ENCODE measurements at places on chromosomes 5 and 9.

DNA sequence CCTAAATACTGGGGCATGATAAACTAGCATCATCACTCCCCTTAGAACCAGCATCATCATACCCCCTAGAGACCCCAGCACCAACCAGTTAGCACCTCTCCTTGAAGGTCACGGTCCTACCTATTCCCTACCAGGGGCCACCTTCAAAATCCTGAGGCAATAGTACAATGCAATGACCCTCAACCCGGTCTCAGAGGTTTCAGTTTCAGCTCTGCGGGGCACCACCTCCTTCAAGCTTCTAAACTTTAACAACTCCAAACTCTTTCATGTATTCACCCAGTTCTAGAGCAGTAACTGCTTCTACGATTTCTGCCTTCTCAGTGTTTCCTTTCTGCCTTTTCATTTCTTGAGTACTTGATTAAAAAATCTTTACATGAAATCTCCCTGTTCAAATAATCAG lies 130.1 kb upstream of the EPB41L4A start:
- no peak for DNase-seq

- no peak for DNase-seq
These were observed 152.7 kb downstream of the FSTL4 start for GRCh38 chr5:133459474-133460160.

- DNase-seq: no peak
These were observed 686.5 kb upstream of the COX7C start for GRCh38 chr5:85931220-85931619.

DNA sequence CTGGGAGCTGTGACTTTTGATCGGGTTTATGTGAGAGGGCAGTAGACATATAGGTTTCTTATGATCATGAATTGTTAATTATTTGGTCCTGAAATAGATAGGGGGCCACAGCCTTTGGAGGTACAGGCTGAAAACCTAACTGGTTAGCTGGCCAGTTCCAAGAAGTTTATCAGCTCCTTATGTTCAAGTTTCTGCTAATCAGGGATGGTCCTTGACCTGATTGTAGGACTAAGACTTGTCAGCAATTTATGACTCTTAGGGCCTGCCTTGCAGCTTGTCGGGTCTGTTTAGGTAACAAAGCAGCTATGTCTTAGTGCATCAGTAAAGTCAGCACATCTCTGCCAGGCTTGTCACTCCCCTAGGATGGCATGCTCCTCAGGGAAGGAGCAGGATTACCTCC lies 151.8 kb upstream of the RUSC2 start:
- no peak for DNase-seq

GRCh38 chr9:6247266-6247665 lies 31.7 kb downstream of the IL33 start:
- no peak for DNase-seq

DNA sequence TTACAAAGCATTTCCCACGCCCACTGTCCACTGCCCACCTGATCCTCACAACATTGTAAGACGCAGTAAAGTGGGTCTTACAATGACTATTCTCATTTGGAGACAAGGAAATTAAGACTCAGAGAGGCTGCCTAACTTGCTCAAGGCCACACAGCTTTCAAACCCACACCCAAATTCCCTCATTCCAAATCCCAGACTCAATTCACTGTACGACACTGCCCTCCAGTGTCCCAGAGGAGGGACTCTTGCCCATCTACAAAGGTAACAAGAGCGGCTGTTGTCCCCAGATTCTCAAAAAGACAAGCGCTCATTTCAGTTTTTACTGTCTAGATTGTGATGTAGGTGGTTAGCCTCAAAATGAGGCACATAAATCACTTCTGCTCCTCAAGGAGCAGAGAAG lies 184.6 kb downstream of the ACTL7B start:
- DNase-seq: no peak

GRCh38 chr5:176739461-176740051 lies 70.8 kb upstream of the UNC5A start:
- DNase-seq: peak; percentile 33

- no peak for DNase-seq
These were observed 34.2 kb downstream of the ADRB2 start for GRCh38 chr5:148860599-148860998.

GRCh38 chr5:105288946-105289345 lies 1726.4 kb upstream of the NUDT12 start:
- DNase-seq: no peak
